NCI-H1436 treated with DMSO at 0.1 percent for 48 hours (cell line): ENCODE measurements at places on chromosomes 11 and 22.

DNA sequence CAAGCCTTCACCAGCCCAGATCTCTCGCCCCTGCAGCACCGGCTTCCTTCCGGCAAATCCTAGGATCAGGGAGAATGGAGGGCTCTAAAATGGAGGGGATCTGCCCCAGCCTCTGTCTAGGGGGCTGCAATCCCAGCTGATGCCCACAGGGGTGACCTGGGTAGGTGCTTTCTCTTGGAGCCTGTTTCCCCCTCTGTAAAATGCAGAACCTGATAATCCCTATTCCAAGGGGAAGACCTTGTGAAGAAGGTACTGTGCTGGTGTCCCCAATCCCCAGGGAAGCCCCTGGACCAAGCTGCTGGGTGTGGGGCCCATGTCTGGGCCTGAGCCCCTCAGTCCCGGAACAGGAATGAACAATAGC, 2.8 kb downstream of the EMID1 start:
- DNase-seq: no peak

DNA sequence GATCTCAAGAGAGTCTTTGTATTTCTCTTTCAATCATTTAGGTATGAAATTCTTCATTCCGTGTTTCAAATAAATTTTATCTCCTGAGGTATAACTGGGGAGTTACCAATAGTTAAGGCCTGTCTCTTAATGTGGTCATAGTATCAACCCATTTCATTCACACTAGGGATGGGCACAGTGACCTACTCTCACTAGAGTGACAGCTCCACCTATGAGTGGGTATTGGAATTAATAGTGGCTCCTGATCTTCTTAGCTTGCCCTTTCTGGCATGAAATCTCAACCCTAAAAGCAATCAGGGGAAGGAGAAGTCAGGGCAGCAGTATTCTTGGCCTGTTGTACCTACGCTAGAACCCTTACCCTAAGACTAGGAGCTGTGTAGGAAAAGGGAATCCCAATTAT, 507.7 kb downstream of the FAM181B start:
- DNase-seq: no peak

DNA sequence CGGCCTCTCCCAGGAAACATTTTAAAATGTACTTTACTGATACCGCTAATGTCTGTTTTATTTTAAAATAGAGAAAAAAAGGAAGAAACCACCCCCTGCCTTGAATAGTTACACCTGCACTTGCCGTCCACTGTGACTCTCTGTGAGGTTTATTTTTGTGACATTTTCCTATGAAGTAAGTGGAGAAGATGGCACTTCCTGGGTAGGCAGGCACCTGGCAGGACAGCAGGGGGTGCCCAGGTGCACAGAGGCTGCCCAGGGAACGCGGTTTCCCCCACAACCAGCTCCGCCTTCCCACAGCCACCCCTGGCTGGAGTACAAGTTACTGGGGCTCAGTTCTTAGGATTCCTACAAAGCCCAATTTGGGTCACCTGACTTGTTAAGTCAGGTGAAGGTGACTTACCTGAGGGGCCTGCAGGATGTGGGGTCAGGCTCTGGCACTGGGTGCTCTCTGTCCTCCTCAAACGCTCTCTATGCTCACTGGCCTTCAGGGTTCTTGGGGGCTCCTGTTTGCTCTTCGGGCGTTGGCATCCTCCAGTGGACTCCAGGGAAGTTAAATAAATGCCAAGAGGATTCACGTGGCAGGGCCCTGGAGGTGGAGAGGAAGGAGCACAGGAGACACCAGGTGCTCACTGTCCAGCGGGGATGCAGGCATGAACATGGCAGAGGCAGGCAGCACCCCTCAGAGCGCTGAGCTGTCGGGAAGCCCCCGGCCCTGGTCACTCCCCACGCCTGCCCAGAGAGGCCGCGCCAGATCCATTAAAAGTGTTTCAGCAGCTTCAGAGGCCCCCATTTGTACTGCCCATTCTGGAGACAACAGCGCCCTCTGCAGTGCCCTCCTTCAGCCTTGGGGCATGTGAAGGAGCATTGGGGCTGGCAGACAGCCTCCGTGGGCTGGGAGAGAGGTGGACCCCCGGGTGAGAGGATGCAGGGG, 1021.2 kb downstream of the TBC1D22A start:
- no peak for DNase-seq

DNA sequence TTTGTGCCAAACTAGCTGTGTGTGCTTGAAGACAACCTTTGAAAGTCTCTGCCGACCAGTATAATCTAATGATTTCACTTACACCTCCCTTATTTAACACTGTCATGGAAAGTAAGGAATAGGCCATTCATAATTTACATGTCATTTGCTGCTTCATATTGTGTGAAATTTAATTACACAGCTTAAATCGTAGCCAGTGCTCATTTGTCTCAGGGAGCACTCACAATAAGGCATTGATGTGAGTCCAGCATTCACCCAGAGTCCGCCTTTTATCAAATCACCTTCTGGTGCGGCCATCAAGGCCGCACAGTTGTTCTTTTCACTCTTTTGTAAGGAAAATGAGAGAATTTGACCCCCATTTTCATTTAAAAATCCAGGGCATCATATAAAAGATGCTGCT, 46.9 kb downstream of the PAX6 start:
- no peak for DNase-seq

DNA sequence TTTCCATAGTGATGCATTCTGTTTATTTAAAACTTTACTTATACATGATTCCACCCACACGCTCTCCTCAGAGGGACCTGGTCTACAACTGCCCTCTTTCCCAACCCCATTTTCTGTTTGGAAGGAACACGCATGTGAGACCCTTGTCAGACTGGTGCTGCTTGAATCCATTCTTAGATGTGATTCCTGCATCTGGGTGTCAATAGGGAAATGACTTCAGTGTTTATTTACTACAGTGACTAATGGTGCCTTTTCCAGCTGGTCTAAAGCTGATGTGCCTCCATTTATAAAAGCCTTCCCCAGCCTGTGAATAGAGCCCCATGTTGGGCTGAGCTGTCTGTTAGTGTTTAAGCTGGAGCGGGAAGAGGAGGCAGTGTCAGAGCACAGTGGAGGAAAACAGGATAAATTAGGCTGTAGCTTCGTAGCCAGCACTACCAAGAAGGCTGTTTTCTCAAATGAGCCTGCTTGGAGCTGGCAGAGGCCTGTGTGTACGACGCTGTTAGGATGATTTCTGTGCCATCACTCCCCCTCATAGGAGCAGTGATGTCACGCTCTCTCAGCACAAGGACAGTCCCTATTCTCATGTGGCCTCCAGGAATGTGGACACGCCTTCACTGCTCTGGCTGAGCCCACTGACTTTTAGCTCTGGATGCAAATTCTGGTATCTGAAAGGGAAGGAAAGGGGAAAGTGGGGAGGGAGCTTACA, 18.9 kb upstream of the C11orf96 start:
- DNase-seq: no peak

- no peak for DNase-seq
These were observed 6.5 kb downstream of the PPFIBP2 start for GRCh38 chr11:7520011-7520942.

GRCh38 chr11:22703040-22703439, 36.6 kb downstream of the GAS2 start:
- no peak for DNase-seq

GRCh38 chr11:94593030-94593429, 25.9 kb downstream of the PIWIL4 start:
- no peak for DNase-seq

- DNase-seq: no peak
These were observed 10.4 kb downstream of the MMP27 start for GRCh38 chr11:102695201-102695600.

- DNase-seq: no peak
These were observed 1.4 kb downstream of the NECTIN1 start for GRCh38 chr11:119727523-119728151.

- no peak for DNase-seq
These were observed 248.4 kb upstream of the B3GAT1 start for GRCh38 chr11:134660416-134660815.

- DNase-seq: no peak
These were observed 118.3 kb upstream of the RCN1 start for GRCh38 chr11:31972623-31973022.

DNA sequence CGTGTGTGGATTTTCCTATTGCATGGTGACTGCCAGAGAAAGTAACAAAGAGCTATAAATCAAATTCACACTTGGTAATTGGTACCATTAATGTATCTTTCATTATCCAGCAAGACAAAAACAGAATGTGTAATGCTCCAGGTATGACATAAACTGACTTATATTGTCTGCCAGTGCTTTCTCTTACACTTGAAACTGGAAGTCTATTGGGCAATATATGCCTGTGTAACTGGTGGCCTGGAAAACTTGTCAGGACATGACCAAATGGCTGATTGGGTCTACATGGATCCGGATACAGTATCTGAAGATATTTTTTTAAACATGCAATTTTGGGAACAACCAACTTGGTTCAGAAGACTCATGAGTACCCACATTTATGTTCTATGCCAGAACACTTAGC, 174.6 kb upstream of the ARHGAP42 start:
- no peak for DNase-seq

GRCh38 chr22:19097518-19097917, 24.7 kb downstream of the DGCR2 start:
- no peak for DNase-seq

DNA sequence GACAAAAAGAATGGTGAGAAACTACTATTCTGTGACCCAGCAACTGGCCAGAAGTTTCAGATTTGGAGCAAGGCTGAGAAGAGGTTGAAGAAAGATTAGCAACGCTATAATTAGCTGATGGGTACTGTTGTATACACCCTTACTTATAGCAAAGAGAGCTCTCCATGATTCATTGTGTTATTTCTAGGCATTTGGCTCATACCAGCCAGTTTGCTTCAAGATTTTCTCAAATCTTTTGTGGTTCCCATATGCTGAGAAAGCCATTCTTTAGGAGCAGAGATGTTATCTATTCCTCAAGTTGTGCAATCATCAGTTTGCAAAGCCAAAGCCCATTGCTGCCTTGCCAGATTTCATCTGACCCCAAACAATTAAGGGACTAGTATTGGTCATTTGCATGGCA, 179.4 kb downstream of the ETS1 start:
- DNase-seq: no peak

DNA sequence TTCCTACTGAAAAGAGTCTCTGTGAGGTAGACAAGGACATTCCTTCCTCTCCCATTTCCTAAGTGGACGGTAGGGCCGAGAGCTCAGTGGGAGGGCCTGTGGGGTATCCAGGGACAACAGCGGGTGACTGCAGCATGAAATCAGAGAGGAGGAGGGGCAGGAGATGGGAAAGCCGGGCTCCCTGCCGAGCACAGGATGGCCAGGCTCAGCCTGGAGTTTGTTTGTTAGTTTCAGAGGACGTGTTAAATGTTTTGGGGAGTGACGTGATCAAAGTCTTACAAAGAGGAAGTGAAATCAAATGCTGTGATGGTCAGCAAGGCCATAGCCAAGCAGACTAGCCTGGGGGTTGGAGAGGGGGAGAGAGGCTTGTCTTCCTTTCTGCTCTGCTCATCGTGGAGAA, 152.7 kb downstream of the ADAMTS15 start:
- no peak for DNase-seq

- DNase-seq: peak; percentile 65
These were observed 345.0 kb downstream of the CADM1 start for GRCh38 chr11:115159207-115159606.

DNA sequence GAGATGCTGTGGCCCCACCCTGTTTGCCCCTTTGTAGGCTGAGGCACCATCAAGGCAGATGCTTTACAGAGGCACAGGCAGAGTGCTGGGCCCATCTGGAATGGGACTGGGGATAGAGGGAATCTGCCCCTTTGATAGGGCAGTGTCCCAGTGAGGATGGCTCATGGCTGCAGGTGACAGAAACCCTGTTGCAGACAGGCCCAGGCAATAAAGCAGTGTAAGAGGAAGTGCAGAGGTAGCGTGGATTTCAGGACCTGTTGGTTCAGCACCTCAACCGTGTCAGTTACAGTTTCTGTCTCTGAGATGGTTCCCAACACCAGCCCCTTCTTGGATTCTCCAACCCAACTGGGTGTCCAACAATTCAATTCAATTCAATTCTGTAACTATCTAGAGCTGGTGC, 25.1 kb downstream of the PRDM11 start:
- DNase-seq: no peak

DNA sequence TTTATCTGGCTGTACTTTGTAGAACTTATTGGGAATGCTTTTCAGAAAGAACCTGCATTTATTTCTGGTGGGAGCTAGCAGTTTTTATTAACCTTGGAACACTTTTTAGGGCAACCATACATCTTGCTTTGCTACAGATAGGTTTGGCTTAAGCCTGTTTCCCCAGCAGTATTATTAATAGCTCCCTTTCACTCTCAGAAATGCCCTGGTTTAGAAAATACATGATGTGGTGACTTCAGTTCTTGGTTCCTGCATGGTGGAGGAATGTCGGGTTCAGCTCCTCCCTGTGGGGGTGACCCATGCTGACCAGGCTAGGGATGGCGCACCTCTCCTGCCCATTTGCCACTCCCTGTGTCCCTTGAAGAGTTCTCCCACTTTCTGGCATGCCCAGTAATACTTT, 28.2 kb downstream of the ZBED4 start:
- no peak for DNase-seq

DNA sequence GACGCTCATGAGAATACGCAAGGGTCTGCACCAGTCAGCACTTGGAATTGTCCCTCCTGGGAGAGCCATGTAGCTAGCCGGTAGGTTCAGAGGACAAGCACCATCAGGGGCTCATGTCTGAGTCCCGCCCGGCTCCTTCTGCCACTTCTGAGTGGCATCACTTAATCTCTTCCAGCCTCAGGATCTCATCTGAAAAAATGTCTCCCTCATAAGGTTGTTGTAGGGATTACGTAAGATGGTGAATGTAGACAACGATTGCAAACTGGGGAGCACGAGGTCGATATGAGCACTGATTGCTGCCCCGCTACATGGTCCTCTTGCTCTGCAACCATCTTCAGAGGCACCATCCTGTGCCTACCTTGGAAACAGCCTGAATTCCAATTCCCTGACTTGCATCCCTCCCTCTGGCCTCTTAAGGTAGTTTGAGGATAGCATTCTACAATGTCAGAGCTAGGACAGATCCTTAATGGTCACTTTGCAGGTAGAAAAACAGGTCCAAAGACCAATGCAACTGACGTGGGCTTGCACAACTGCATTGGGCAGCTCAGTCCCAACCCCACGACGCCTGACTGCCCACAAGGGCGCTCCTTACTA, 115.8 kb upstream of the TMEM45B start:
- DNase-seq: no peak

DNA sequence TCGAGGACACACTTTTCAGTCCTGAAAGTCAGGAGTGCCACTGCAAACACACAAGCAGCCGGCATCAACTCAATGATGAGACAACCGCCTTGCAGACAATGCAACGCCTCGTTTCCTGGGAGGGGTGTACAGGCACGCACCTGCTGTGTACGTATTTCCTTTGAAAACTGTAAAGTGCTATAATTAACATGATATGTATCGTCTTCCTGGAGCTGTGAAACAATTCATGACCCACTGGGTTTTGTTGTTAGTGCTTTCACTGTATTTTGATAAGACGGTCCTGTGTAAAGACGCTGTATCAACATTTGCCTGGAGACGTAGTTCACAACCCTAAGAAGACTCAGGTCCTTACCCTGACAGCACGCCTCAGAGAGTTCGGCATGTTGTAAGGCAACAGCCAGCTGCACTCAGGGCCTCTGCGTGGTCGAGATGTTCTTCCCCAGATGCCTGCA, 105.7 kb upstream of the ANO1 start:
- DNase-seq: no peak

- no peak for DNase-seq
These were observed 36.8 kb upstream of the JAM3 start for GRCh38 chr11:134032043-134032442.
